Renal cortex interstitium (tissue), 15 donors: ENCODE measurements at places on chromosomes 1 and 21. TPM values are rescaled to one million over a fixed set of nuclear protein-coding genes. Genes with fewer than 3 reads are reported as not detected.

KCNA3 gene
- 0.09 TPM for polyA plus RNA-seq

DBT gene
- polyA plus RNA-seq = 30.0 TPM

LRRN2 gene
- polyA plus RNA-seq = 14.2 TPM

ERICH3 gene
- polyA plus RNA-seq = 0.36 TPM

DNALI1 gene
- polyA plus RNA-seq = 64.5 TPM

OXCT2 gene
- 0.22 TPM for polyA plus RNA-seq

IRF2BP2 gene
- polyA plus RNA-seq = 144 TPM

MIS18A gene
- polyA plus RNA-seq = 26.5 TPM

NBPF9 gene
- polyA plus RNA-seq = 57.5 TPM

TEKT2 gene
- polyA plus RNA-seq = 11.5 TPM

PSEN2 gene
- 23.1 TPM for polyA plus RNA-seq

CNIH3 gene
- 12.6 TPM for polyA plus RNA-seq

FCRL1 gene
- 0.48 TPM for polyA plus RNA-seq

UBXN11 gene
- 55.3 TPM for polyA plus RNA-seq

- DNase-seq = no peak
Measured at GRCh38 chr21:29477347-29477746, 178.6 kb downstream of the BACH1 start.

- DNase-seq = no peak
Measured at GRCh38 chr1:187018291-187018690, 189.5 kb downstream of the PLA2G4A start.

- no peak for DNase-seq
Measured at GRCh38 chr21:17789656-17790055, 29.5 kb downstream of the C21orf91 start.

DNA sequence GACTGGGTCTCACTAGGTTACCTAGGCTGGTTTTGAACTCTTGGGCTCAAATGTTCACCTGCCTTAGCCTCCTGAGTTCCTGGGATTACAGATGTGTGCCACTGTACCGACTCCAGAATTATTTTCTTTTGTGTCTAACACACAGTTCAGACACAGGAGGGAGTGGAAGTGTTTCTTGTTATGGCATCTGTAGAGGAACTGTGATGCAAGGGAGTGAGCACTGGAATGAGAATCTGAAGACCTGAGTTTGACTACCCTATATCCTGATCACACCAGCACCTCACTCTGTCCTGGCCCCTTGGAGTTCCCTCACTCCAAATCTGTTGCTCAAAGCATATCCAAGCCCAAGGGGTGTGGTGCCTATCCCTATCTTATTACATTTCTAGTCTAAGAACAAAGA is 15.2 kb downstream of the OPTC start:
- DNase-seq = no peak

DNA sequence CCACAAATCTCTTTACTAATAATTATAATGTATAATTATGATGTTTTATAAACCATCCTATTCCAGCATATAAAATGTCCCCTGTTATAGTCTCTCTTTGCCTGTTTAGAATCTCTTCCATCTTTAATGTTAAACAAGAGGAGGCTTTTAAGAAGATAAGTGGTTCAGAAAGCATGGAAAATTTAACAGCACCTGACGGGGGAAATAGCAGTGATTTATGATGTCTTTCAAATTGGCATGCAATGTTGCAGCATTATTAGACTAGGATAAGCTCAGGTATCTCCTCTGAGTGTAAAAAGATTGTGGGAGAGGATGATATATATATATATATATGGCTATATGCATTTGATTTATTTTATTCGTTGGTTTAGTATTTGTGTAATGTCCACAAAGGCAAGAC is 24.4 kb downstream of the GIPC2 start:
- DNase-seq = no peak

- DNase-seq = no peak
Measured at GRCh38 chr1:74340656-74341055, 105.5 kb downstream of the TNNI3K start.

GRCh38 chr1:116986421-116987255 is 14.9 kb upstream of the CD101 start:
- DNase-seq = no peak

DNA sequence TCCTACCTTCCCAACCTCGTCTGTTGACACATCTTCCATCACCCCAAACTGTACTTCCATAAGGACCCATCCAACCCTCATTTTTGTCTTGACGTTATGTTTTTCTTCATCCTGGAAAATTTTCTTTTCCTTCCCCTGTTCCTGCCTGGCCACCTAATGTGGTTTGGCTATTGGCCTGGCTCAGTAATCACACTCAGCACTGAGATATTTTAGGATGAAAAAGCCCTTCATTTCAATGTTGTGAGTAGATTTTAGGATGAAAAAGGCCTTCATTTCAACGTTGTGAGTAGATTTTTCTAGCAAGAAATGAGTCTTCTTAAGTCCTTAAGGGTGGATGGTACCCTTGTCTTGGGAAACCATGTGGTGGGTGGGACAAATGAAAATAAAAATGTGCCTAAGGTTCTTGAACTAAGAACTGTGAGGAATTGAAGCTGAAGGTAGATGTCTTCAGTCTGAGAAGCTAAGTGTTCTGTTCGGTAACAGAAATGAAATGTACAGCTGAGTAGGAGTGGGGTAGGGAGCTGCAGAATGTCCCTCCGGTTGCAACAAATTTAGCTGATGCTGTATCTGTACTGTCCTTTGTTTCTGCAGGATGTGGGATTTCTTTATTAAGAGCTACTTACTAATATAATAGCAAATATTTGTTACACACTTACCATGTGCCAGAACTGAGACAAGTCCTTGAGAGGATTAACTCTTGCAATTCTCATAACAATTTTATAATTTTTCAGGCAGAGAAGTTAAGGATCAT is 36.1 kb downstream of the DNTTIP2 start:
- no peak for DNase-seq

GRCh38 chr1:104726917-104727316 is 977.2 kb downstream of the AMY1C start:
- DNase-seq = no peak

GRCh38 chr1:239997515-239998311 is 94.0 kb upstream of the FMN2 start:
- no peak for DNase-seq

DNA sequence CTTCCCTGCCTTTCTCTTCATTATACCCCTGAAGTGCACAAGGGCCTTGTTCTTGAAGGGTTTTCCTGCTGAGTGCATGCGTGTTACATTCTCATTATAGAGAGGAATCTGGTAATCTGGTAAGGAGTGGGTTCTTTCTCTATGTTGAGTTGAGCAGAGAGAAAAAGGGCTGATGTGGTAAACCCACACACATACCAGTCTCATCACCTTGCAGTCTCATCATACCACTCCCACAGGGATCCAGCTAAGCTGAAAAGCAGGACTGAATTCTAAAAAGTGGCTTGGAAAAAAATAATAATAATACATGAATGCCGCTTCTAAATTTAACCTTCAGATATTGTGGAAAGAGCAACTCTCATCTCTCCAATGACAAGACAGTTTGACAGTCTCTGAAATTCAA is 10.5 kb upstream of the HTR1D start:
- no peak for DNase-seq

GRCh38 chr1:230868736-230869385 is 540 bp upstream of the C1orf198 start:
- DNase-seq = no peak

GRCh38 chr1:66415281-66415680 is 118.7 kb upstream of the SGIP1 start:
- DNase-seq = no peak

DNA sequence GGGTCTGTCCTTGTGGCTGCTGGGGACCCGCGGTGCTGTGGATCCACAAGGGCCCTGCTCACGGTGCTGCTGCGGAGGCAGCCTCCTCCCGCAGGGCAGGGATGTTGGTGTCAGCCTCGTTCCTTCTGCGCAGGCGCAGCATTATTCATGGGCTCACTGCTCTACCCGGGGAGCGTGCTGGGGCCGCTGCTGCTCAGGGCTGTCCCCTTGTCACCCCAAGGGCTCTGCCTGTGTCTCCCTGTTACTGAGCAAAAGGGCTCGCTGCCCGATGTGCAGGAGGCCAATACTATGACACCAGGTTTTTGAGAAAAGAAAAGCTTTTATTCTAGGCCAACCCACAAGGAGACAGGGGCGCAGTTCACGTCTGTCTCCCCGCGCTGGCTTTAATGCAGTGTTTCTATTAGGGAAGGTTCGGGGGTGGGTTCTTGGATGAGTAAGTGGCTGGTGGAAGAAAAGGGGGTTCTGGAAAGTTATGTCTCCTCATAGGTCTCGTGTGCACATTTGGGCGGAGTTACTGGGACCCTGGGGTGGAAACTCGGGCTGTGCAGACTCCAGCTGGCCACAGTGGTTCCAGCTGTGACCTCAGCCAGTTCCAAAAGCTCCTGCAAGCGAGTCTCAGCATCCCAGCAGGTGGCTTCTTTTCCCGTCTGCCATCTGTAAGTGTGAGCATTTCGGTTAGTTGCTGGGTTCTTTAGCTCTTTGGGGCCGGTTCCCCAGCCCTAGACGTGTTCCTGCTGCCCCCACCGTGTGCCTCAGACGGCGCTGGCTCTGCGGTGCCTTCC is 40.8 kb upstream of the LRRC3 start:
- no peak for DNase-seq

DNA sequence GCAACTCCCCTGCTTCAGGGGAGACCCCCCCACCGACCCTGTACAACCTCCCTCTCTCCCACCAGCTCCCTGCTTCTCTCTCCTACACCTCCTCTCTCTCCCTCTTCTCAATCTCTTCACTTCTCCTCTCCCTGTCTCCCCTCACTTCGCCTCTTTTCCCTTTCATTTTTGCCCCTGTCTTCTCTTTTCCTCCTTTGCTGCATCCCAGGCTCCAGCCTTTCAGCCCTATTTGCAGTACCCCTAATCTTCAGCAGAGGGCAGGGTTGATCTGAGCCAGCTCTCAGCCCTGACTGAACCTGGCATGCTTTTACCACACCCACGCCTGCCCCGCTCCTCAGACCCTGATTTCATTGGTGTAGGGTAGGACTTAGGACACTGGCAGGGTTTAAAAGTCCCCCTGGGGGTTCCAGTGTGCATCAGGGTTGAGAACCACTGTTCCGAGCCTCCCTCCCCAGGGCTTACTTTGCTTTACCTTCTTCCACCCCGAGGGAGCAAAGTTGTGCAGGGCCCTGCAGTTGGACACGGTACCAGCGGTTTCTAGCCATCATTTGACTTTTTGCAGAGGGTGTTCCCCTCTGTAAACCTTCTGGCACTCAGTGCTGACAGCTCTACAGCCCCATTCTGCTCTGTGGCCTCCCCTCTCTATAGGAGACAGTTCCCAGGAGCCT is 67.3 kb upstream of the CNTN2 start:
- no peak for DNase-seq

GRCh38 chr1:150165622-150166612 is 16.2 kb downstream of the PLEKHO1 start:
- no peak for DNase-seq

DNA sequence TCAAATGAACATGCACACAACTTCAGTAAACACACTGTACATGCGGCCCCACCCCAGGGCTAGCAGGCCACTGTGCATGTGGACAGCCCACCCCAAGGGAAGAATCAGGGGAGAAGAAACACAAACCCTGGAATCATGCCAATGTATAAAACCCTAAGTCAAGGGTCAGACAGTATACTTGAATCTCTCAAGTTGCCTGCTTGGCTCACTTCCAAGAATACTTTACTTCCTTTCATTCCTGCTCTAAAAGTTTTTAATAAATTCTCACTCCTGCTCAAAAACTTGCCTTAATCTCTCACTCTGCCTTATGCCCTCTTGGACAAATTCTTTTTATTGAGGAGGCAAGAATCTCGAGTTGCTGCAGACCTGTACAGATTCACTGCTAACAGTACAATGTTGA is 231.2 kb upstream of the CACYBP start:
- DNase-seq = no peak

GRCh38 chr1:207852576-207853371 is 58.2 kb downstream of the CD34 start:
- no peak for DNase-seq

- no peak for DNase-seq
Measured at GRCh38 chr1:187773168-187773567, 944.4 kb downstream of the PLA2G4A start.

- peak; percentile 71 for DNase-seq
Measured at GRCh38 chr1:176996456-176997090, 167.9 kb downstream of the ASTN1 start.
